KG1 (cell line): ENCODE measurements at places on chromosomes 11 and 22.

GRCh38 chr22:29768052-29768693, 1.0 kb downstream of the UQCR10 start:
- DNase-seq: no peak

GRCh38 chr11:123798513-123799252, 7.5 kb downstream of the OR6M1 start:
- no peak for DNase-seq

GRCh38 chr22:20015187-20015625, 1.4 kb downstream of the ARVCF start:
- DNase-seq: no peak

DNA sequence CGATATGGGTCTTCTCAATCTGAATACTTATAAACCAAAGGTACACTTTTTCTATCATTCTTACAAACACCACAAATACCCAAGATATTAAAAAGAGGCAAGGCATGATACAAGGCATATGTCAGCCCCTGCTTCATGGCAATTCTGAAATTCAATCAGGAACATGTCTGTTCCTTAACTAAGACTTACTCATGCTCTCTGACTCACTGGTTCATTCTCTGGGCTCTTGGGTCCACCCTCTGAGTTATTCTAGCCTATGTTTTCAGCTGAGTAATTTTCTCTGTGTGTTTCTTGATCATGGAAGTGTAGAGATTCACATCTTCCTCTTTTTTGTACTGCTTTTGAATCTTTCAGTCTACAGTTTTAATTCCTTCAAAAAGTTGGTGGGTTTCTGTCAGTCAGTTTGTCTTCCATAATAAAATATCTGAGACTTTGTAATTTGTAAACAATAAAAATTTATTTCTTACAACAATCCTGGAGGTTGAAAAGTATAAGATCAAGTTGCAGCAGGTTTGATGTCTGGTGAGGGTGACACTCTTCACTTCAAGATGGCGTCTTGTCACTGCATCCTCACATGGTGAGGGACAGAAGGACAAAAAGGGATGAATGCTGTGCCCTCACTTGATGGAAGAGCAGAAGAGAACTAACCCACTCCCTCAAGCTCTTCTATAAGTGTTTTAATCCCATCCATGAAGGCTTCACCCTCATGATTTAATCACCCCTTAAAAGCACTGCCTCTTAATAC, 211.7 kb downstream of the FAM76B start:
- no peak for DNase-seq

- no peak for DNase-seq
These were observed 9.6 kb upstream of the UCP3 start for GRCh38 chr11:74018331-74019005.

DNA sequence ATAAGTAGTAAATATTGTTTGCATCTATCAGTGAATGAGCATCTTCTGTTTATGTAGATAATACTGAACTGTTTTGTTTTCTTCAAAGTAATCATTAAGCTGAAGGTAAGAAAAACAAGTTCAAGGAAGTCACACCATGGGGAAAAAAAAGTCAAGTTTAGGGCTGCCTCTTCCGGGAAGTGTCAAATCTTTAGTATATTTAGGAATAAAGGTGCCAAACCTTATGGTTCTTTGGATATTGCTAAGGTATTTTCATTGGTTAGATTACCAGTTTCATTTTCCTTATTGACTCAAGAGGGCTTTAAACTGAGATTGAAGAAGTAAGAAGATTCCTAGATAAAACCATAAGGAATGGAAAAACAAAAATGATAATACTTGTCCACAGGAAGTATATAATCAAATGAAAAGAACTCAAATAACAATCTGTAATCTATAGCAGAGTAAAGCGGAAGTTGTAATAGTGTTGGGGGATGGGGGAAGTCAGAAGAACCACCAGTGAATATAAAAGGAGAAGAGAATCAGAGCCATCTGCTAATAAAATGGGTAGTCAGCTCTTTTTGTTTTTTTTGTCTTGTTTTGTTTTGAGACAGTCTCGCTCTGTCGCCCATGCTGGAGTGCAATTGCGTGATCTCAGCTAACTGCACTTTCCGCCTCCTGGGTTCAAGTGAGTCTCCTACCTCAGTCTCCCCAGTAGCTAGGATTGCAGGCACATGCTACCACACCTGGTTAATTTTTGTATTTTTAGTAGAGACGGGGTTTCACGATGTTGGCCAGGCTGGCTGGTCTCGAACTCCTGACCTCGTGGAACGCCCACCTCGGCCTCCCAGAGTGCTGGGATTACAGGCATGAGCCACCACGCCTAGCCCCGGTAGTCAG, 2.3 kb downstream of the ATM start:
- DNase-seq: no peak
